GM23338 (cell line): ENCODE measurements at places on chromosomes 12 and 14. TPM values are rescaled to one million over a fixed set of nuclear protein-coding genes. Genes with fewer than 3 reads are reported as not detected.

Gene MAP3K9
- 30.8 and 37.5 TPM in 2 replicates for total RNA-seq

Gene RABGGTA
- 18.8 and 20.7 TPM in 2 replicates for total RNA-seq

DNA sequence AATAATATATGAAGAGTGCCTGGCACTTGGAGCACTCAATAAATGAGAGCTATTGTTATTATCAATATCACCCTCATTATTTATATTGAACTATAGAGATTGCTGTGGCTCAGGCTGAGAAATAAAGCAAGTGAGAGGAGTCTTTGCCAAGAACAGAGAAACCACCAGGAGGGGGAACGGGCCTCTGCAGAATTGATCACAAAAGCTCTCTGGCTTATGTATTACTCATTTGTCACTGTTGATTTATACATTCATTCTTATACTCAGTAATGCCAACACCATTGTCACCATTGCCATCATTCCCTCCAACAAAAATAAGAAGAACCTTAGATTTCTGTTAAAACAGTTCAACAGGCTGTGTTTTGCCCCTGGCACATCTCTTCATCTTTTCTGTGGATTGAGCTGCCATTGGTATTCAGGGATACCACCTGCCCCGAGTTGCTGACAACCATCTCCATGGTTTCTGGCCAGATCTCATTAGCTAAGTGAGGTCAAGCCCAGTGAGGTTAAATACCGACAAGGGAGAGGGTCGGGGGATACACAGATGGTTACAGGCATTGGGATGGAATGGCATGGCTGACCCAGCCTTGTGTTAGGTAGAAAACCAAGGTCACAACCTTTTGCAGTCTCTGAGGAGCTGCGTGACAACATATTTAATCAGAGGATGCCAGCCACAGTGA is 21.8 kb upstream of the PCNX1 start:
- no peak for DNase-seq

DNA sequence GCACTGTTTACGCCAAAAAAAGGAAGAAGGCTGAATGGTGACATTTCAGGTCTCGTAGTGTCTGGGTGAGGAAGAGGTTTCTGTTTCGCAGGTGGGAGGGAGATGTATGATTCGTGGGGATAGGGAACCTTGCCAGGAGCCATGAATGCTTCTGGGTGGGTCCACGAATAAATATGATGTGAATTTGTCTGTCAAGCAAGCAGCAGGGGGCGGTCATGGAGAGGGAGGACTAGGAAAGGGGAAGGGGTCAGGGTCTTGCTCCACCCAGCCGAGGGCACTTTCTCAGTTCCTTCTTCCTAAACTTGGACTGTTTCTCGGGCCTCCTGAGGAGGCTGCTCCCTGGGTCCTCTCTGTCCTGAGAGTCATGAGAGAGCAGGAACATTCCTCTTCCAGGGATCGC is 72.5 kb downstream of the LGMN start:
- no peak for DNase-seq

DNA sequence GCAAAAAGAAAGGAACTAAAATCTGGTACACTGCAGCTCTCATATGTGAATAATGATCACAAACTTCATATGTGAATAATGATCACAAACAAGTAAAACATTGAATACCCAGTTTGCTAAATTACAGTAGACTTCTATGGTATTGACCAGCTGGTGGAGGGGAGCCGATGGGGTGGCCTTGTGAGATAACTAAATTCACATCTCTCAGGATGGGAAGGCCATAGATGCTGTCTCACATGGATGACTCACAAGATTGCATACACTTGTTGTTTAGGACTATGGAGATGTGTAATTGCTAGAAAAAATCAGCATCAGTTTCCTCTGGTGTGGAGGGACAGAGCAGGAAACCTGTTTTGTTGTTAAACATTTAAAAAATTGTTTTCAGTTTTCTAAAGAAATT is 49.2 kb downstream of the ACACB start:
- DNase-seq: no peak

DNA sequence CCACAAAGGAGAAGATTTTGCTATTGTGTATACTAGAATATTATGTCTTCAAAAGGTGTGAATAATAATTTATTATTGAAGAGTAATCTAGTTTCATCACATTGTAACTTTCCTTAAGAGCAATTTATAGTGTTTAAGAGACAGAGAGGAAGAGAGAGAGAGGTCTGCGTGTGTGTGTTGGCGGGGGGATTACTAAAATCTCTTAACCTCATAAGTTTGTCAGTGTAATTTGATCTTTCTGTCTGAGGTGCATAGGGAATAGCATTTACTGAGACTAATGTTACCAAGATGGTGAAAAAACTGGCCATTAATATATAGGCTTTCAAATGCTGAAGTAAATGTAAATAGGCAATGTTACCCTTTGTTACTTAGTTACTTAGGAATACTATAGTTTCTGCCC is 48.2 kb upstream of the BTG1 start:
- no peak for DNase-seq

DNA sequence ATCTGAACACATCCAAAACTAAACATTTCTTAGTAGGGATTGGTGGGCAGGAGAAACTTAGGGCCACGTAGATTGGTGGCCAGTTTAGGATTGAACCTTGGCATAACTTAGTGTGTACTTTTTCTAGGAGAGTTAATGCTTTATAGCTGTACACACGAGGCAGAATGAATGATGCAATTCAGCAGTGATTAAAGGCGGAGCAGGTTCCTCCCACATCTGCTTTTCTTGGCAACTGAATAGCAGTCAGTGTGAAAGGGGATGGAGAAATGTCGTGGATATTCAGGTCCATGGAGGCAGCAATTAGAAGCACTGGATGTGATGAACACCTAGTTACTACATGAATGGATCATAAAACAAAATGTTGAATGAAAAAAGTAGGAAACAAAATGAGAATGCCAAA is 493.8 kb downstream of the FUT8 start:
- no peak for DNase-seq

- no peak for DNase-seq
Observed at GRCh38 chr14:61277784-61278183, 3.4 kb downstream of the TMEM30B start.

Gene KRT85
- total RNA-seq: not detected in 2 replicates
